Endodermal cell (in vitro differentiated cells): ENCODE measurements at places on chromosomes 11 and 22. TPM values are rescaled to one million over a fixed set of nuclear protein-coding genes. Genes with fewer than 3 reads are reported as not detected.

GRCh38 chr11:32396991-32397390 is 38.3 kb downstream of the WT1 start:
- no peak for DNase-seq

DNA sequence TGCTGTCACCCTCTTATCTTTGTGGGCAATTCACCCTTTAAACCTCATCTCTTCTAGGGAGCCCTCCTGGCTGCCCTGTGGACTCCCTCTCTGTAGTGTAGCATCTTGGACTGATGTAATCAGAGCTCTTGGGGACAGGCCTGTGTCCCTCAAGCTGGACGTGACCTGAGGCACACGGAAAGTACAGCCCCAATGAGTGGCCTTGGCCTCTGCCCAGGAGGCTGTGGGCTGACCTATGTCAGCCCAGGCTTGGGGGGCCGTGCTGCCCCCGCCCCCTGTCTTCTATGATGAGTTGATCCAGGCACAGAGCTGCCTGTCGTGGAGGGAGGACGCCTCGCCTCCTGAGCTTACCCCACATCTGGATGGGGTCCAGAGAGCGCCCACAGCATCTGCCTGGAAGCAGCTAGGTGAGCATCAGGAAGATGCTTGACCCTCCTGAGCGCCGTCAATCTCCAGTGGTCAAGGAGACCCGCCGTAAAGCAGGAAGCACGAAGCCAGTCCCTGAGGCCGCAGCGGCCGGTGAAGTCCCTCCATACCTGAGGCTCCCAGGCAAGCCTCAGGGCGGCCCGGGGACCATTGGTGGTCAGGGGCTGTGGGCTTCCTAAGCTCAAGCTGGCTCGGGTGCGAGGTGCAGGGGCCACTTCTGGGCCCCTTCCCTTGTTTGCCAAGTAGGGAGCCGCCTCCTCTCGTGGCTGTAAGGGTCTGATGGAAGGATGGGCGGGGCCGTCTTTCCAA is 1136.9 kb downstream of the BRD1 start:
- DNase-seq, result no peak

The INSC gene
- total RNA-seq, result not detected in 2 replicates

DNA sequence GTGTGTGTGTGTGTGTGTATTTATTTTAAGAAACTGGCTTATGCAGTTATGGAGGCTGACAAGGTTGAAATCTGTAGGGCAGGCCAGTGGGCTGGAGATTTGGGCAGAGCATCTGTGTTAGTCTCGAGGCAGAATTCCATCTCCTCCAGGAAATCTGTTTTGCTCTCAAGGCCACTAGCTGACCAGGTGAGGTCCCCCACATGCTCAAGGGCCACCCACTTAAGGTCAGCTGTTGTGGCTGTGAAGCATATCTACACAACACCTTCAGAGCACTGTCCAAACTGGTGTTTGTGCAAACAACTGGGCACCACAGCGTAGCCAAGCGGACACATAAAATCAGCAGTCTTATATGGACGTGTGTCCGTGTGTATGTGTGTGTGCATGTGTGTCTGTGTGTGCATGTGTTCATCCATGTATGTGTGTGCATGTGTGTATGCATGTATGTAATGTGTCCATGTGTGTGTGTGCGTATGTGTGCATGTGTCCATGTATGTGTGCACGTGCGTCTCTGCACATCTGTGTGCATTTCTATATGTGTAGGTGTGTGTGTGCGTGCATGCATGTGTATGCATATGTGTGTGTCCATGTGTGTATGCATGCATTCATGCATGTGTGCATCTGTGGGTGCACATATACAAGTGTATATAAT is 400.9 kb downstream of the BRD1 start:
- DNase-seq, result no peak

DNA sequence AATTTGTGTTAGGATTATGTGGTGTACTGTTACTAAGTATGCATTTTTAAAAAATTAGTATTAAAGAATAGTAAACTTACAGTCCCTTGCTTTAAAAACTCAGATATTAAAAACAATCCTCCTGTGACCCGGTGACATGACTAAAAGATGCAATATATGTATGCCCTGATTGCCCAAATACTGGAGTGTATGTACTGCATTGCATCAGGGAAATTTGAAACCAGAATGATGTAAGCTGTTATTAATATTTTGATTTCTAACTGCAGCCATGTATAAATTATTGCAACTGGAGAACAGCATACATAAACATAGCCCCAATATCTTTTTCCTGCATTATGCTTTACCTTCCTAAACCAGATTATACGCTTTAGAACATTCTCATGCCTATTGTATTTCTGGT is 3.7 kb upstream of the HSPA8 start:
- DNase-seq, result no peak

GRCh38 chr11:66070604-66071380 is 720 bp downstream of the PACS1 start:
- DNase-seq, result peak; percentile 78

DNA sequence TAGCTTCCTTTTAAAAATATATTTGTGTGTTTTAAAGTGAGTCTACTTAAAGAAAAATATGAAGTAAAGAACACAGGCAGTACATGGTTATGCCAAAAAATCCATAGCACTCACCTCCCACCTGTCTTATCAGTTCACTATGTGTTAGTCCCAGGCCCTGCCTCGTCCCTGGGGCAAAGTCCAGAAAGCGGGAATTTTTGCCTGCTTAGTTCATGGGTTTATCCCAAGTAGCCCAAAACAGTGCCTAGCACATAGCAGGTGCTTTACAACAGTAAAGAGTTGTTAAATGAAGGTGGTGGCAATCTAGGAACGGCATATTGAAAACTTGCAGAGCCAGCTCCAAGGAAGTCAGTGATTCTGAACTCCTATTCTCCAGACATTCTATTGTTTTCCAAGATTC is 154.0 kb downstream of the MN1 start:
- DNase-seq, result no peak

- DNase-seq, result no peak
These were observed 539.6 kb upstream of the LRRC4C start for GRCh38 chr11:41999066-41999465.

The C11orf86 gene
- not detected in 3 replicates for total RNA-seq

- DNase-seq, result no peak
These were observed 136.4 kb downstream of the SLC17A6 start for GRCh38 chr11:22474616-22475015.

The NUCB2 gene
- total RNA-seq, result 52.4 and 54.4 TPM in 2 replicates

The ATG13 gene
- total RNA-seq, result 91.0 to 123 TPM (median 96.4 TPM) in 3 replicates

The TMPRSS5 gene
- 1.0 and 2.8 TPM in 2 replicates for total RNA-seq

The FOXRED2 gene
- total RNA-seq, result 25.6 and 28.3 TPM in 2 replicates

GRCh38 chr11:133892584-133893380 is 47.5 kb upstream of the SPATA19 start:
- DNase-seq, result peak; percentile 32

The DLG2 gene
- total RNA-seq, result 10.6 and 11.4 TPM in 2 replicates

DNA sequence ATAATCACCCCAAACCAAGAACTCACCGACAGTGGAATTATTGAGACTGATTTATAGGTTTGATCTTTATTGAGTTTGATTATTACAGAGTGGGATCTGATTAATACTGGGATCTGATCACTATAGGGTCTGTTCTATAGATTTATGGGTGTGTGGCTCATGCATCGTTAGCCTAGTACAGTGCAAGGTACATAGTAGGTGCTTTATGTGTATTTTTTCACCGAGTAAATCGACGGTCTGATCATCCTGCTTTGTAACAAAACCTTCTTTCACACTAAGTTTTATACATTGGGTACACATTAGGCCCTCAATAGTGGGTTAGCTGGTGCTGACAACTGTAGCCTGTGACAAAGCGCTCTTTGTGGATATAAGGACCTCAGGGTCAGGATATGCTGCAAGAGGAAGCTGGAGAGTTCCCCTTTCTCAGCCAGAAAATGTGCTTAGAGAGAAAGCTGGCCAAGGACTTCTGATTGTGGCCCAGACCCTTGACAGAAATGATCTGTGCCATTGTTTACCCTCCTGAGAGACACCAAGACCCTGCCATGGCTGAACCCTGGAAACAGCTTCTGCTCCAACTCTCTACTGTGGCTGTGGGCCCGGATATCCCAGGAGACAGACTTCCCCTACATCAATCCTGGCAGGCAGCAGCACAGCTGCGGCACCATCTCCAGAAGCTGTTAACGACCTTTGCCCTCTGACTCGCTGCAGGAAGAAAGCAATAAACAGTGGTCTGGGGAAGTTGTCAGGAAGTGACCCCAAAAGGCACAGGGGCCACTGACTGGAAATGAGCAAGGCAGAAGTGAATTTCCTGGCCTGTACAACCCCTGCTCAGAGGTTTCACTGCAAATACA is 16.1 kb upstream of the TPP1 start:
- no peak for DNase-seq

The CKAP5 gene
- total RNA-seq, result 140 and 162 TPM in 2 replicates

DNA sequence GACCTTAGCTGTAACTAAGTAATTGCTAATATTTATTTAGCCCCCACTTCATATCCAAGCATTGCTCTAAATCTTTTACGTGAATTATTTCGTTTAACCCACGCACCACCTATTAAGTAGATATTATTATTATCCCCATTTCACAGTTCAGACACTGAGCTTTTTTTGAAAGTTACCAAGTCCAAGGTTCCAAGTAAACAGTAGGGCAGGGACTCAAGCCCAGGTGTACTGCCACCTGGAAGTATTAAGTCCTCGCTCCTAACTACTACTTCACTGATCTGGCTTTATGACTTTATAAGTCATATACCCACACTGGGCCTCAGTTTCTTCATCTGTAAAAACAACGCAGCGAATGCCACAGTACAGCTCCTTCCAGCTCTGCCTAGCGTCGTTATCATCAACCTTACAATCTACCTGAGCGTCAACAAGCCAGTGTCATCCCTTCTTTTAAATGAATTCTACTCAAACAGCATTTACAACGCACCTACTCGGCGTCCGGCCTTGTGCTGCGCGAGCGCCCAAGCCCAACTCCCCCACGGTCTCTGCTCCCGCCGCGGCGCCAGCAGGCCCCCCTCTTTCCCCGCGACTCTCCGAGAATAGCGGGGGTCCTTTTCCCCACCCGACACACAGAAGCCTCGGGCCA is 624 bp downstream of the TMEM41B start:
- no peak for DNase-seq

DNA sequence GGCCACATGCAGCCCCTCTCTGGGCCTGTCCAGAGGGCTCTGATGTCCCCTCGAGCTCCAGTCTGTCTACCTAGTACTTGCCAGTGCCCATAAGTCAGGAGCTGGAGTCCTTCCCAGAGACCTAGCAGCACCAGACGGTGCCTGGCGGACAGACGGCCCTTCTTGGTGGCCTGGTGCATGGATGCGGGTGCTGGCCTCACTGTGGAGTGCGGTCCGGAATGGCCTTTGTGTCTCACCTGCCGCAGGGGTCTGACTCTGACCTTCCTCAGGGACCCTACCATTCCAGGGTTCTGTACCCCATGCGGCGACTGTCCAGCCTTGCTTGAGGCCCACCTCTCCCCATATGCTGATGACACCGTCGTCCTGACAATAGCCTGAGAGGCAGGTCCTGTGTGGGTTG is 29.4 kb upstream of the SMIM38 start:
- DNase-seq, result peak; percentile 35

The SLC22A6 gene
- total RNA-seq, result not detected in 2 replicates

- DNase-seq, result no peak
These were observed 12.3 kb upstream of the SHANK3 start for GRCh38 chr22:50660306-50660705.

- DNase-seq, result no peak
These were observed 20.7 kb downstream of the SUN2 start for GRCh38 chr22:38735126-38735464.

GRCh38 chr11:64870176-64870892 is 8.1 kb downstream of the EHD1 start:
- DNase-seq, result peak; percentile 54

The GDPD4 gene
- not detected in 2 replicates for total RNA-seq

GRCh38 chr11:1923201-1923956 is 3.9 kb downstream of the TNNT3 start:
- DNase-seq, result no peak

DNA sequence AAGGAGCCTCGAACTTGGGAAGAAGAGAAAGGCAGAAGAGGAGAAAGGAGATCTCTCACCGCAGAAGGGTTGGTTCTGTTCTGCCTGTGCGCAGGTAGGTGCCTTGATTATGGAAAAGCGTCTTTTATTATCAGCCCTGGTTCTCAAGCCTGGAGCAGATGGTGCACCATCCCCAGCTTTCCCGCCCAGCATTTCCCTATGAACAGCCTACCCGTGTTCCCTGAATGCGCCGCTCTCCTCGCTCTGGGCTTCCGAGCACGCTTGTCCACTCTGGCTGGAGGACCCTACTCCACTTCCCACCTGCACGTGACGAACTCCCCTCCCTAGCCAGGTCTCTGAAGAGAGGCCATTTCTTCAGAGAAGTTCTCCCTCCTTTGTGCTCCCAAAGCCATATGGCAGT is 15.2 kb downstream of the IGSF9B start:
- no peak for DNase-seq

- DNase-seq, result no peak
These were observed 1301.2 kb downstream of the JRKL start for GRCh38 chr11:97691061-97691460.

DNA sequence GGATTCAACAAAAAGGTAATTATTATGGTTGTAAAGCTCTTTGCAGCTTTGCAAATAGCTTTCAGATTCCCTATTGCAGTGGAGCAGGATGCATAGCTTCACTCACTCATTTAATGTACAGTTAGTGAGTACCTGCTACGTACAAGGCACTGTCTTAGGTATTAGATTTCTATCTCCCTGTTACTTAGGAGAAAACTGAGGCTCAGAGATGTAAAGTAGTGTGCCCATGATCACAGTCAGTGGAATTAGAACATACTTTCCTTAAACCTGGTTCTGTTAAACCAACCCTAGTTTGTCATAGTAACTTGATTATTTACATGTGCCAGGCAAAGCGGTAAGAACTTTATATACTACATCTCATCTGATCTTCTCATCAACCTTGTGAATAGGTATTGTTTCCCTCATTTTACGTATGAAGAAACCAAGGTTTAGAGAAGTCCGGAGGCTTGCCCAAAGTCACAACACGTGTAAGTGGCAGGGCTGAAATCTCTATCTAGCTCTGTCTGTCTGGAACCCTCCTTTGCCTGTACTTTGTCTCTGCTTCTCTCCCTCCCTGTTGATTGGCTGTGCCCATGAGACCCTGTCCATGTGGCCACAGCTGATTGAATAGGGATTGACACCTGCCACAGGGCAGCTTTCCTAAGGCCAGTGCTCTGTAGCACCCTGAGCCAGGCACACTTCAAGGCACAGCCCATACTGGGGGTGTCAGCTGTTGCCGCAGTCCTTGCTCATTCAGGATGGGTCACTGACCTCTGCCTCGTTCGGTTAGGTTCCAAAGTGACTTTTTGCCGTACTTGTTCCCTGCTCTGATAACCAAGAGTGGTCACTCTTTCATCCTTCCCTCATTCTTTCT is 63.8 kb upstream of the PRSS23 start:
- no peak for DNase-seq

GRCh38 chr22:30457981-30458380 is 13.8 kb downstream of the SEC14L3 start:
- DNase-seq, result no peak

The OR4C6 gene
- not detected in 3 replicates for total RNA-seq

GRCh38 chr22:40000171-40000570 is 5.4 kb downstream of the FAM83F start:
- no peak for DNase-seq
